Hepatocyte (in vitro differentiated cells): ENCODE measurements at places on chromosomes 3 and 15. TPM values are rescaled to one million over a fixed set of nuclear protein-coding genes. Genes with fewer than 3 reads are reported as not detected.

The RASL12 gene
- 6.4 and 6.5 TPM in 2 replicates for total RNA-seq

The TNFAIP8L3 gene
- total RNA-seq: 1.7 and 2.4 TPM in 2 replicates

The BLM gene
- 3.5 and 4.3 TPM in 2 replicates for total RNA-seq

The DUOXA1 gene
- total RNA-seq: 7.5 and 10.9 TPM in 2 replicates

The ADGRG7 gene
- total RNA-seq: 33.3 and 34.1 TPM in 2 replicates

The SUSD5 gene
- 2.0 and 2.3 TPM in 2 replicates for total RNA-seq

The CASR gene
- 0.32 and 0.37 TPM in 2 replicates for total RNA-seq

The IMPG2 gene
- total RNA-seq: 0.72 and 0.77 TPM in 2 replicates

The CCDC12 gene
- 41.1 and 47.5 TPM in 2 replicates for total RNA-seq

The EPHA6 gene
- total RNA-seq: 14.3 and 16.7 TPM in 2 replicates

The APOD gene
- 9.6 and 11.2 TPM in 2 replicates for total RNA-seq

The EFHB gene
- 0.64 and 0.70 TPM in 2 replicates for total RNA-seq

The XYLB gene
- 7.1 and 8.2 TPM in 2 replicates for total RNA-seq

The CFAP100 gene
- total RNA-seq: not detected in 2 replicates

The CATSPER2 gene
- total RNA-seq: 0.83 and 3.9 TPM in 2 replicates

The PCOLCE2 gene
- 10.8 and 11.2 TPM in 2 replicates for total RNA-seq

The CSPG4 gene
- 3.2 and 6.4 TPM in 2 replicates for total RNA-seq

The PSTPIP1 gene
- total RNA-seq: not detected in 2 replicates

The SOX14 gene
- not detected in 2 replicates for total RNA-seq

The FGF7 gene
- 13.0 and 18.9 TPM in 2 replicates for total RNA-seq

The TMCO5A gene
- not detected in 2 replicates for total RNA-seq

The CAMK2N2 gene
- not detected in 2 replicates for total RNA-seq

The OR5K2 gene
- not detected in 2 replicates for total RNA-seq

The FYCO1 gene
- 23.0 and 26.8 TPM in 2 replicates for total RNA-seq

The EFCAB12 gene
- 0.20 and 0.44 TPM in 2 replicates for total RNA-seq
